ENCODE measurements at places on chromosomes 5 and 9.
A peak's percentile ranks its signal among the peaks of the same experiment; 100 is the strongest.

- DNase-seq: no peak
These were observed 91.0 kb downstream of the AOPEP start for GRCh38 chr9:94817291-94818177.

- no peak for DNase-seq
These were observed 73.5 kb downstream of the LNPEP start for GRCh38 chr5:97009212-97009898.

- DNase-seq: no peak
These were observed 548.4 kb upstream of the ZNF608 start for GRCh38 chr5:125294844-125295243.

DNA sequence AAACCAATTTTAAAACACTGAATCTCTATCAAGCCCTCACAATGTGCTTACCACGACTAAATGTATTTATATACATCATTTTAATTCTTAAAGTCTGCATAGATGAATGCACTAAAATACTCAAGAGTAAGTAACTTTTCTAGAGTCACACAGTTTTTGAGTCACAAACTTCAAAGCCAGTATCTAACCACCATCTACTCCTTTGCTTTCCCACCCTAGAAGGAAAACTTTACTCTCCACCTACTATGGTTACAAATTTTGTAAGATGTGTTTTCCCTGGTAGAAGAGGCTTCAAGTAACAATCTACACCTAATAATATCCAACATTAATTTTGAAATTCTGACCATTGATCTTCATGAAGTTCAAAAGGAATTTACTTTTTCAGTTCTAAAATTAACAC is 18.7 kb downstream of the ZFAND5 start:
- no peak for DNase-seq

GRCh38 chr5:3126639-3127038 is 375.2 kb upstream of the IRX2 start:
- no peak for DNase-seq

- no peak for DNase-seq
These were observed 17.3 kb downstream of the PTGES start for GRCh38 chr9:129735546-129735945.

- DNase-seq: no peak
These were observed 23.0 kb downstream of the ARRDC3 start for GRCh38 chr5:91359962-91360609.

- DNase-seq: no peak
These were observed 1457.2 kb upstream of the WWC1 start for GRCh38 chr5:166834246-166834645.

DNA sequence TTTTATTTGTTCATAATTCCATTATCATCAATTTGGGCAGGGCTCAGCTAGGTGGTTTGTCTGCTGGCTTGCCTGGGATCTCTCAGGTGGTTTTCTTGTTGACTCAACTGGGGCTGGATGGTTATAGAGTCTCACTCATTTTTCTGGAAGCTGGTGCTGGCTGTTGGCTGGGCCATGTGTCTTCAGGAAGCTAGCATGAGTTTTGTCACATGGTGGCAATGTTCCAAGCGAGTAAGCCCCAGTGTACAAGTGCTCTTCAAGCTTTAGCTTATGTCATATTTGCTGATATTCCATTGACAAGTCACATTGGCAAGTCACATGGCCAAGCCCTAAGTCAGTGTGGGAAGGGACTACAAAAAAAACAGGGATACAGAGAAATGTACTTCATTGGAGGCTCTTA is 2.3 kb upstream of the RASEF start:
- DNase-seq: no peak

DNA sequence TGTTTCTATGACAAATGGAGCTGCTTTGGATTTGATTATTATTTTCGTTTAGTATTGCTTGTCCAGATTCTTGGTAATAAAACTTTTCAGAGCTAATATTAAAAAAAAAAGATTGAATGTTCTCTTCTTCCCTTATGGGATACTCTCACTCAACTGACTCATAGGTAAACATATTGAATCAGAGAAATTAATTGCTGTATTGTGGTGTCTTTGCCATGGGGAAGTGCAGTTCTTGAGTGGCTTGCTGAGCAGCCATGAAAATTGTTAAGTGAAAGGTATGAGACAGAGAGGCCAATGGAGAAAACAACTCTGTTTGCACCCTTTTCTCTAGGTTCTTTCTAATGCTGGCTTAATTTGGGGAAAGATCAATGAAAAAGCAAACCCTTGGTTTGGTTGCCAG is 149.9 kb upstream of the HMHB1 start:
- no peak for DNase-seq

- DNase-seq: no peak
These were observed 94.9 kb upstream of the COL5A1 start for GRCh38 chr9:134546746-134547145.

DNA sequence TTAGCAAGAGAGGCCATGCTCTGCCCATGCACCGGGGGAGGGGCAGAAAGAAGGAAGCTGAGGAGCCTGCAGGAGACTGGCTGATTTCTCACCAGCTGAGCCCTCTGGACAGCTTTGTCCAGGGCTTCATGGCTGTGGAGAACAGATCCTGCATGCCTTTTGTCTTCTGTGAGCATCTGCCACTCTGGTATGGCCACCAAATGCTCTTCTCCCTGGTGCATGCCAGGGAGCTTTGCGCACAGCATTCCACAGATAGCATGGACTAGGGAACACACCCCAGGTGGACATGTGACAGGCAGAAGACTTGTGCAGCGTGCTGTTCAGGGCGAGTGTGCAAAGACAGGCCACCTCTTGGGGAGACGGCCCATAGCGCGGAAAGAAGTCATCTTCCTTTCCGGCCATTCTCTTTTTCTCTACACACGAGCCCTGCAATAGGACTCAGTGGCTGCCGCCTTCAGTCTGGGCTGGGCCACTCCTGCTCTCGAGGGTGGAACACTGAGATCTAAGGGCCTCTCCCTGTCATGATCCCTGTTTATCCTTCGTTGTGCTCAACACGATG is 56.7 kb downstream of the GADD45G start:
- DNase-seq: no peak

GRCh38 chr5:92500752-92501151 is 1080.3 kb downstream of the NR2F1-AS1 start:
- no peak for DNase-seq

DNA sequence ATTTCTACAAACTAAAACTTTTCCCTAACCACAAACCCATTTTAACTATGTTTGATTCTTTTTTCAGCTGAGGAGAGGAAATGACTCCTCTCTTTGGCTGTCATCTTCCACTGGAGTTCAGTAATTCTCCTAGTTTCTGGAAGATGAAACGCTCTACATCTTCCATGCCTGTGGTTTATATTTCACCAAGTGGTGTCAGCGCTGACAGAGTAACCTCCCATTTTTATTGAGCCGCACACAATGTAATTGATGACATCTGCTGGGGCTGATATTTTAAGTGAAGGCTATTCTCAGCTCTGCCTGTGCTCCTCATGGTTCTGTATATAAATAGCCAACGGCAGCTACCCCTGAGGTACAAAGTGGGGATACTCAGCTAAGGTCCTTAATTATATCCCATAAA is 234.6 kb downstream of the SPOCK1 start:
- DNase-seq: no peak

- no peak for DNase-seq
These were observed 6.3 kb downstream of the NR4A3 start for GRCh38 chr9:99828054-99828416.

DNA sequence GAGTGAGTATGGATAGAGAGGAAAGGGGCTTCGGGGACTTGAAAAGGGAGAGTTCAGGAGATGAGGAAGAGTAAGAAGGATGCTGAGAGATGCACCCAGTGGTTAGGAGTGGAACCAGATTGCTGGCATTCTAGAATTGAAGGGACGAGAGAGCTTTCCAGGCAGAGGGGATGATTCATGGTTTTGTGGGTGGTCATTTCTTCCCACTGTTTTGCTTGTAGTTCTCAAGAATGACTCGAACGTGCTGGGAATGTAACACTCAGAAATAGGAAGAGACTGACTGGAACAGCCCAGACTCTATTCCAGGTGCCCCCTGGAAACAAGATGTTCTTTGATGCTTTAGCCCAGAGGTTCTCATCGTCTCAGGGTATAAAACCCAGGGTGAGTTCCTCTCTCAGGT is 294.2 kb downstream of the ICE1 start:
- no peak for DNase-seq

DNA sequence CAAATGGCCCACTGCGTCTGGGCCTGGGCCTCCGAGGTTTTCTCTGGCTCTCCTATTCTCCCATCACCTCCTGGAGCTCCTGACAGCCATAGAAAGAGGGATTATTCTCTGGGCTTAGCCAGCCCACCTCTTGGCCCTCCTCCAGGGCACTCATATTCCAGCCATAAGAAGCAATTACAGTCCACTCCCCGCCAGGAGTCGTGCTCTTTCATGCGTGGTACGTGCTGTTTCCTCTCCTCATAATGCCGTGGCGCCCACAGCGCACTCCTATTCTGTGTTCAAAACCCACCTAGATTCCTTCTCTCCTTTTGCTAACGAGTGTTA is 240.8 kb upstream of the ZNF462 start:
- peak; percentile 6 for DNase-seq

DNA sequence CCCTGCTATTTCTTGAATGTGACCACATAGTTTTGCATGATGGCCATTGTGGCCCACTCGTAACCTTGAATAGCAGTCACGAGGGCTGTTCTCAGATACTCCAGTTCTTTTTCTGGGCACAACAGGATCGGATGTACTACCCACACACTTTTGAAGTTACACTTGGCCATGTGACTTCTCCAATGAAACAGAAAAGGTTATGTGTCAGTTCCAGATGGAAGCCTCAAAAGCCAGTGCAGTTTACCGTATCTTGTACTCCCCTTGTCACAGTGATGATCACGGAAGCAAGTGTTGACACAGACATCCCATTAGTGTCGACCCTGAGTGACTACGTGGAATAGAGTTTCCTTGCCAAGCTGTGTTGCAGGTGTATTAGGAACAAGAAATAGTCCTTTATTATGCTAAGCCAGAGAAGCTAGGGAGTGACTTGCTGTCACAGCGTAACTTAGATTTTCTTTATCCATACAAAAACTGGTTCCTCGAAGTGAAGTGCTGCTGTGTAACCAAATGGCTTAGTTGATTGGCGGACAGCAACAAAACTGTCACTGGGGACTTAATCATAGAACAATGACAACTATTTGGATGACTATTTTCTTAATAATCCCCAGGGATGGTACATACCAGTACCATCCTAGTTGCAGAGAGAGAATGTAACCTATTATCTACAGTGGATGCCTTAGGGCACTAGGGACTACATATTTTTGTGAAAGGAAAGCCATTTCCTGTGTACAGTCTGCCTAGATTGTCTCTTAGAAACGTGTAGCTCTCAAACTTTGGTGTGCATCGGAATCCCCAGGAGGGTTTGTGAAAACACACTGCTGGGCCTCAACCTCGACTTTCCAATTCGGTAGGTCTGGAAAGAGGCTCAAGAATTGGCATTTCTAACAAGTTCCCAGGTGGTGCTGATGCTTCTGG is 90.1 kb upstream of the DMRT1 start:
- no peak for DNase-seq

- no peak for DNase-seq
These were observed 59.8 kb upstream of the ABCA1 start for GRCh38 chr9:104987743-104988142.

Data from iPS-NIHi11 (cell line).